ENCODE measurements at places on chromosomes 7 and 10.

- H3K36me3 ChIP-seq: peaks cover 33% of the 10 kb centered on the region
- DNase-seq: no peak
- H3K4me1 ChIP-seq: no peaks in the 10 kb centered on the region
- H3K27ac ChIP-seq: no peak overlapping the region
Measured at GRCh38 chr10:13144814-13145213, 16.5 kb upstream of the MCM10 start.

- H3K27ac ChIP-seq: no peak overlapping the region
- H3K4me1 ChIP-seq: no peaks in the 10 kb centered on the region
- no peak overlapping the region for H3K4me3 ChIP-seq
Measured at GRCh38 chr7:97204821-97205220, 87.3 kb downstream of the SDHAF3 start.

DNA sequence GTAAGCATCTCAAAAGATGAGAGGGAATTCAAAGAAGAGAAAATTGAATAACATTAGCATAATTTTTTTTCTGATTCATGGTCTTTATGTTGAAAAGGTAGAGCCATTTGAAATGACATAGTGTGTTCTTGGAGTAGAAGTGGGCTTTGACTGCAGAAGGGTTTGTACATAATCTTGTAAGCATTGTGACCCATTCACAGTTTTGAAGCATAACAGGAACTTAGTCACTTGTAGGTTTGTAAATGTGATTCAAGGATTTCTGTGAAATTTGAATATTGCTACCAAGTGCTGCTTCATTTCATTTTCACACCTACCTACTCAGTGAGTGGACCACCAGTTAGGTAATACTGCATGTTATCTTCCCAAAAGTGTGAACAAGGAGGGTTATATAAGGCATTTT lies 68.6 kb downstream of the PON1 start:
- no peaks in the 10 kb centered on the region for H3K36me3 ChIP-seq
- no peak overlapping the region for H3K27ac ChIP-seq
- H3K27me3 ChIP-seq: no peaks in the 10 kb centered on the region
- H3K4me1 ChIP-seq: no peaks in the 10 kb centered on the region

DNA sequence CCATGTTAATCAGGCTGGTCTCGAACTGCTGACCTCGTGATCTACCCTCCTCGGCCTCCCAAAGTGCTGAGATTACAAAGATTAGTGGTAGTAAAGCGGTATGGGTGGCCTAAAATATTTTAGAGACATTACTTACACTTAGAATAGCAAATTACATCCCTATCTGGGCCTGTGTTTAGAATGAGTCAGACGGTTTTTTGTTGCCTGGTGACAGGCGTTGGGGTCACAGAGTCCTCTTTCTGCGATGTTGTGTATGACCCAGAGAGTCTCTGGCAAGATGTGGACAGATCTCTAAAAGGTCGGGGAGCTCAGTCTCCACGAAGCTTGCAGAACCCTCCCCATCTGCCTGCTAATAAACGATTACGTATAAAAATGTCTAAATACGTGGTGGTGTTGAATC lies 39.6 kb upstream of the PRKCQ start:
- H3K27me3 ChIP-seq: no peaks in the 10 kb centered on the region
- H3K4me1 ChIP-seq: peaks cover 60% of the 10 kb centered on the region
- H3K36me3 ChIP-seq: peaks cover 44% of the 10 kb centered on the region
- H3K27ac ChIP-seq: no peak overlapping the region
- DNase-seq: no peak

GRCh38 chr7:90271753-90272152 lies 26.8 kb downstream of the CFAP69 start:
- no peaks in the 10 kb centered on the region for H3K4me1 ChIP-seq
- H3K27me3 ChIP-seq: peaks cover 11% of the 10 kb centered on the region
- H3K36me3 ChIP-seq: no peaks in the 10 kb centered on the region
- H3K4me3 ChIP-seq: no peak overlapping the region

All from activated T-helper 1 cell treated with anti-CD3 and anti-CD28 coated beads, Interleukin-12 subunit alpha, Interleukin-12 subunit beta, Interleukin-2, Interleukin-4 antibody, amounts not matched to agents 30 ng/mL and 10 ng/mL and 1 ng/mL, durations not matched to agents 14 hours and 24 hours and 36 hours (primary cell).